CD4-positive, alpha-beta memory T cell (primary cell): ENCODE measurements at places on chromosomes 5 and 9. TPM values are rescaled to one million over a fixed set of nuclear protein-coding genes. Genes with fewer than 3 reads are reported as not detected.

DNA sequence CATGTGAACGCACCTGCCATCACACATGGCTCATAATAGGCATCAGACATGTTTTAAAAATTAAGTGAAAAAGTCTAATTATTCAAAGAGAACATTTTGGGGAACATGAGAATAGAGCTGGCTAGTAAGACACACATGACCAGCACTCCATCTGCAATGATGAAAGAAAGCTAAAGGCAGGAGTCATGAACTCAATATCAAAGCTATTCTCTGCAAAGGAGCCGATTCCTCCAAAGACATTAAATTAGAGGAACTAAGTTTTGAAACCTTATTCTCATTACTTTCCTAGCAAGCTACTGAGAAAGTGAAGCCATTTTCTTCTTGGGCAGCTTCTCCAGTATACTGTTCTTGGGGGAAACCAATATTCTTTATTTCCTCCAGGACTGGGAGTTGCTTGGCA lies 172.0 kb downstream of the CRB2 start:
- no peaks in the 10 kb centered on the region for H3K4me1 ChIP-seq
- no peaks in the 10 kb centered on the region for H3K27me3 ChIP-seq
- DNase-seq = no peak
- no peak overlapping the region for H3K4me3 ChIP-seq
- no peak overlapping the region for H3K27ac ChIP-seq

- no peaks in the 10 kb centered on the region for H3K27me3 ChIP-seq
- no peak for DNase-seq
- H3K27ac ChIP-seq = no peak overlapping the region
These were observed 1.7 kb upstream of the RXRA start for GRCh38 chr9:134324359-134325095.

DNA sequence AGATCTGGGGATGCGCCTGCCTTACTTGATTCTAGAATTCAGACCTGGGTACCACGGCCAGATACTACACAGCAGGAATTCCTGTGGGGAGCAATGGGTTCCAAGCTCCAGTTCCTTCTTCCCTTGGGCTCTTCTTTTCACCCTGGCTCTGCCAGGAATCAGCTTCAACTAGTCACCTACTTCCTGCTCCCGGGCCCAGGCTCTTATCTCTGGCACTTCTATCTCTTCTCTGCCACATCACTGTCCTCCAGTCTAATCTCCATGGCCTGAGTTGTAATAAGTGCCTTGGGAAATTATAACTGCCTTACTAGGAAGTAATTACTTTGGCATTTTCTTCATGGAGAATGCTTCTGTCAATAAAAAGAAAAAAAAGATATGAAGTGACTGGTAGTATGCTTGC lies 26.2 kb upstream of the SERINC5 start:
- H3K27me3 ChIP-seq = no peaks in the 10 kb centered on the region
- no peak overlapping the region for H3K4me3 ChIP-seq
- DNase-seq = no peak
- no peaks in the 10 kb centered on the region for H3K4me1 ChIP-seq
- no peak overlapping the region for H3K27ac ChIP-seq

- no peaks in the 10 kb centered on the region for H3K36me3 ChIP-seq
- no peak for DNase-seq
- no peaks in the 10 kb centered on the region for H3K27me3 ChIP-seq
- H3K27ac ChIP-seq = no peak overlapping the region
- no peak overlapping the region for H3K4me3 ChIP-seq
- no peaks in the 10 kb centered on the region for H3K4me1 ChIP-seq
These were observed 109.7 kb downstream of the PDZD2 start for GRCh38 chr5:31748458-31749172.

- H3K4me3 ChIP-seq = no peak overlapping the region
- peaks cover 24% of the 10 kb centered on the region for H3K4me1 ChIP-seq
- H3K36me3 ChIP-seq = peaks cover 71% of the 10 kb centered on the region
- no peak overlapping the region for H3K27ac ChIP-seq
These were observed 77.2 kb downstream of the PRRT1B start for GRCh38 chr9:131622523-131622922.

- no peak for DNase-seq
- H3K27ac ChIP-seq = no peak overlapping the region
- H3K4me1 ChIP-seq = no peaks in the 10 kb centered on the region
- H3K4me3 ChIP-seq = no peak overlapping the region
These were observed 19.0 kb upstream of the LPCAT1 start for GRCh38 chr5:1542781-1543180.

GRCh38 chr9:78590068-78590467 lies 293.1 kb downstream of the PSAT1 start:
- no peaks in the 10 kb centered on the region for H3K27me3 ChIP-seq
- H3K4me1 ChIP-seq = no peaks in the 10 kb centered on the region
- no peak for DNase-seq
- no peak overlapping the region for H3K27ac ChIP-seq

DNA sequence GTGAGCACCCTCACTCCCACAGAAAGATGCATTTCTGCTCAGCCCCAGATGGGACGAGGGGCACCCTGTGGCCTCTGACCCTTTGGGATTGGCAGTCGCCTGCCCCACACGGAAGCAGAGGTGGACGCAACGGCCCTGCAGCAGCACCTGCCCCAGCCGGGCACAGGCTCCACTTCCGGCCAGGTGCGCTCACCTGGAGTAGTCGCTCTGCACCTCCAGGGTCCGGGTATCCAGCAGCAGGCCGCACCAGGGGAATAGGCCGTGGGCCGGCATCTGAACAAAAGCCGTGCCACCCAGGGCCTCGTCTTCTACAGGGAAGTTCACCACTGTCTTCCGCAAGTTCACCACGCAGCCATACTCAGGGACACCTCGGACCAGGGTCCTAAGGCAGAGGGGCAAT lies 30.7 kb downstream of the TERT start:
- H3K4me3 ChIP-seq = no peak overlapping the region
- no peaks in the 10 kb centered on the region for H3K27me3 ChIP-seq
- H3K27ac ChIP-seq = no peak overlapping the region
- H3K4me1 ChIP-seq = peaks cover 12% of the 10 kb centered on the region

DNA sequence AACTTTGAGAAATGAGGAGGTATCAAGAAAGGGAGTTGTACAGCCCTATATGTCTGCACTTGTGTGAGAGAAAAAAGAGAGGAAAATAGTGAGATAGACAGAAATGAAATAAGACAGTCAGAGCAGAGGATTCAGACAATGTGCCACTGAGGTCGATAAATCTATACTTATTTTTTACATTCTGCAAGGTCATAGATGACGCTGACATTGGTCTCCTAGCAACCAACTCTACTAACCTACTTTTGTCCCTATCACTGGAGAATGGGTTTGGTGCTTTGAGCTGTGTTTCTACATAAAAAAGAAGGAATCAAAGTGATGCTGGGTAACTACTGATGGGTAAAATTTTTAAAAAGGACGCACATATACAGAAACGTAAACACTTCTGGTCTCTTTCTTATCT lies 573.3 kb upstream of the RORB start:
- H3K27me3 ChIP-seq = no peaks in the 10 kb centered on the region
- DNase-seq = no peak
- H3K36me3 ChIP-seq = no peaks in the 10 kb centered on the region
- H3K4me1 ChIP-seq = no peaks in the 10 kb centered on the region
- no peak overlapping the region for H3K4me3 ChIP-seq
- no peak overlapping the region for H3K27ac ChIP-seq

- no peaks in the 10 kb centered on the region for H3K4me1 ChIP-seq
- H3K27ac ChIP-seq = no peak overlapping the region
- no peak for DNase-seq
- H3K36me3 ChIP-seq = no peaks in the 10 kb centered on the region
These were observed 438.6 kb upstream of the MPDZ start for GRCh38 chr9:13718086-13718485.

GRCh38 chr5:81241001-81241400 lies 7.9 kb downstream of the CKMT2 start:
- no peak overlapping the region for H3K27ac ChIP-seq
- no peak for DNase-seq
- H3K27me3 ChIP-seq = no peaks in the 10 kb centered on the region
- no peaks in the 10 kb centered on the region for H3K36me3 ChIP-seq

GRCh38 chr9:84996029-84996428 lies 326.5 kb downstream of the NTRK2 start:
- H3K27ac ChIP-seq = no peak overlapping the region
- no peak for DNase-seq
- no peaks in the 10 kb centered on the region for H3K36me3 ChIP-seq
- no peak overlapping the region for H3K4me3 ChIP-seq

- no peak for DNase-seq
- H3K27ac ChIP-seq = no peak overlapping the region
- no peaks in the 10 kb centered on the region for H3K27me3 ChIP-seq
These were observed 23.0 kb downstream of the BARHL1 start for GRCh38 chr9:132605387-132605786.

DNA sequence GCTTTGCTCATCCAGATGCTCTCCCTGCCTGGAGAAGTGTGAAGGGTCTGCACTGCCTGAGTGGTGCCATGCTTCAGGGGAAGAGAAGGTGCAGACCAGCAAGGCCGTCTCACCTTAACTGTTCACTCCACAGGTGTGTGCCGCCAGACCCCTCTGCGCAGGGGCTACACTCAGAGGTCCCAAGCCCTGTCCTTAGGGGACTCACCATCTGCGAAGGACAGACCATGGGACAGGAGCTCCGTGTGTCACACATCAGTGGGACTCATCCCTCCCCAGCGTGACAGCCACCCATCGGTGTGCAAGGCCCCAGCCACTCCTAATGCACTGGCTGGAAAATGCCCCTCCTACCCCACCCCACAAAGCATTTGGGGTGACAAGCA lies 142.9 kb downstream of the OLFM1 start:
- H3K36me3 ChIP-seq = no peaks in the 10 kb centered on the region
- H3K4me1 ChIP-seq = no peaks in the 10 kb centered on the region
- H3K4me3 ChIP-seq = no peak overlapping the region
- DNase-seq = no peak
- no peak overlapping the region for H3K27ac ChIP-seq

GRCh38 chr9:124675261-124676158 lies 95.6 kb downstream of the NR6A1 start:
- no peak overlapping the region for H3K27ac ChIP-seq
- no peaks in the 10 kb centered on the region for H3K4me1 ChIP-seq
- no peak overlapping the region for H3K4me3 ChIP-seq
- DNase-seq = no peak

GRCh38 chr9:35027860-35028259 lies 38.3 kb downstream of the DNAJB5 start:
- H3K4me3 ChIP-seq = no peak overlapping the region
- no peaks in the 10 kb centered on the region for H3K36me3 ChIP-seq
- no peak for DNase-seq

- H3K27ac ChIP-seq = no peak overlapping the region
- H3K4me3 ChIP-seq = no peak overlapping the region
- DNase-seq = no peak
- H3K4me1 ChIP-seq = no peaks in the 10 kb centered on the region
- H3K36me3 ChIP-seq = no peaks in the 10 kb centered on the region
These were observed 173.8 kb downstream of the MAST4 start for GRCh38 chr5:66769839-66770617.

DNA sequence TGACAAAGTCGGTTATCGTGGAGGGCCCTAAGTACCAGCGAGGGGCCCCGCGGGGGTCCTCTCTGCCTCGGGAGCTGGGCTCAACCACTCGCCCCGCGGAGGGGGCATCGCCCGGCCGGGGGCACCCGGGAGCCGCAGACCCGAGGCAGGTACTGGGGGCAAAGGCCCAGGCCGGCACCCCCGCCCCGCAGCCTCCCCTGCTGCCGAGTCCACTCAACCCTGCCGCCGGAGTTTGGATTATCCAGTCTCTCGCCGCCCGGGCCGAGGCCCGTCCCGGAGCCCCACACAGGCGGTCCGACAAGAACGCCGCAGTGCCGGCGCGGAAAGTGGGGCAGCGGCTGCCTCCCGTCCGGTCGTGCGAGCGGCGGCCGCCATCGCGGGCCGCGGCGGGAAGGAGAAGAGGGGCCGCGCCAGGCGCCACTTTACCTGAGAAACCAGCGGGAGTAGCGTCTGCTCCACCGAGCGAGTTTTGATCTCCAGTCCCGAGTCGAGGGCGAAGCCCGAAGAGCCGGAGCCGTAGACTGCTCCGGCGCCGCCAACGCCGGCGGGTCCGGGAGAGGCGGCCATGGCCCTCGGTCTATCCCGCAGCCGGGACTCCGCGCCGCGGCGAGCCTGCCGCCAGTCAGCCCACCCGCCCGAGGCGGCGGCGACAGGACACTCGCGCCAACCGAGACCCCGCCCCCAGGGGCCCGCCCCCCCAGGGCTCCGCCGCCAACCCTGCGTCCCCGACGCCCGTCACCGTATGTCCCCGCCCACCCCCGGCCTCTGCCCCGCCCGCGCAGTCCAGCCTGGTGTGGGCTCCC lies at the start of gene CTNNAL1:
Gene CTNNAL1 (minus strand): TSS at position 624 of the 803 bp plus-strand sequence. CDS start 57 bp downstream, at position 567.
- no peaks in the 10 kb centered on the region for H3K36me3 ChIP-seq
- H3K4me3 ChIP-seq = peak within 1 kb of the TSS; percentile 66
- H3K4me1 ChIP-seq = peaks cover 13% of the 10 kb centered on the region
- no peaks in the 10 kb centered on the region for H3K27me3 ChIP-seq

DNA sequence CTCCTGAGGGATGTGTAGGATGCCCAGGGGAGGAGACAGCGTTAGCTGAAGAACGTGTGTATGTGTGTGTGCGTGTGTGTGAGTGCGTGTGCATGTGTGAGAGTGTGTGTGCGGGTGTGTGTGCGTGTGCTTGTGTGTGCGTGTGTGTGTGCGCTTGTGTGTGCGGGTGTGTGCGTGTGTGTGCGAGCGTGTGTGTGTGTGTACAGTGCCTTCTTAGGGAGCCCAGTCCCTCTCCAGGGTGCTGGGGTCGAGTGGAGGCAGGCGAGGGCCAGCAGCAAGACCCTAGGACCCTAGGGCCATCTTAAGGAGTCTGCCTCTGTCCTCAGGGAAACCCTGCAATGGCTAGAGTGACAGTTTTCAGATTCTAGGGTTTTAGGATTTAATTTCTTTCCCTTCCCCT lies 26.0 kb upstream of the STXBP1 start:
- no peak overlapping the region for H3K4me3 ChIP-seq
- no peak for DNase-seq
- H3K36me3 ChIP-seq = no peaks in the 10 kb centered on the region
- no peaks in the 10 kb centered on the region for H3K27me3 ChIP-seq

DNA sequence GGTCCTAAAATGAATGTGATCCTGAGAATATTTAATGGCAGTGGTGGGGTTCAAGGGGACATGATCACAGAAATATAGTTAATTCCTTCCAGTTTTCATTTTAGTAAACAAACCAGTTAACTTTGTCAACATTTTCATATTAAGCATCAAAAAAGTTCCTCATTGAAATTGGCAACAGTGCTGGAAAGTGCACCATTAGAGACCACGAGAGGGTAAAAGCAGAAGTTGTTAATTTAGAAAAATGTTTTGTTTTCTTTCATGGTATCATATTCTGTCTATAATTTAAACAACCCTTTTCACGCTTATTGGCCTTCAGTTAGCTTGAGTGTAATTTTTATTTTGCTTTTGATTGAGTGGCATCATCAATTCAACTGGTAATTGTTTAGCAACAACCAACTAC lies 11.9 kb downstream of the GIN1 start:
- no peak overlapping the region for H3K27ac ChIP-seq
- H3K27me3 ChIP-seq = no peaks in the 10 kb centered on the region
- H3K36me3 ChIP-seq = no peaks in the 10 kb centered on the region
- H3K4me3 ChIP-seq = no peak overlapping the region
- no peak for DNase-seq

GRCh38 chr5:178086266-178086665 lies 27.1 kb upstream of the N4BP3 start:
- H3K36me3 ChIP-seq = no peaks in the 10 kb centered on the region
- no peaks in the 10 kb centered on the region for H3K27me3 ChIP-seq
- DNase-seq = no peak
- H3K4me3 ChIP-seq = no peak overlapping the region
- H3K4me1 ChIP-seq = no peaks in the 10 kb centered on the region

- no peak for DNase-seq
- no peak overlapping the region for H3K27ac ChIP-seq
- no peaks in the 10 kb centered on the region for H3K36me3 ChIP-seq
- H3K4me1 ChIP-seq = no peaks in the 10 kb centered on the region
These were observed 481.9 kb downstream of the ZNF608 start for GRCh38 chr5:124264499-124264898.

The NUTM2F gene
- total RNA-seq = not detected

The SVEP1 gene
- not detected for total RNA-seq

The CCL27 gene
- not detected for total RNA-seq

The HK3 gene
- total RNA-seq = 3.1 TPM

The TNC gene
- not detected for total RNA-seq

The PGM5 gene
- not detected for total RNA-seq
